ENCODE measurements at places on chromosomes 4 and X.
A peak's percentile ranks its signal among the peaks of the same experiment; 100 is the strongest.

DNA sequence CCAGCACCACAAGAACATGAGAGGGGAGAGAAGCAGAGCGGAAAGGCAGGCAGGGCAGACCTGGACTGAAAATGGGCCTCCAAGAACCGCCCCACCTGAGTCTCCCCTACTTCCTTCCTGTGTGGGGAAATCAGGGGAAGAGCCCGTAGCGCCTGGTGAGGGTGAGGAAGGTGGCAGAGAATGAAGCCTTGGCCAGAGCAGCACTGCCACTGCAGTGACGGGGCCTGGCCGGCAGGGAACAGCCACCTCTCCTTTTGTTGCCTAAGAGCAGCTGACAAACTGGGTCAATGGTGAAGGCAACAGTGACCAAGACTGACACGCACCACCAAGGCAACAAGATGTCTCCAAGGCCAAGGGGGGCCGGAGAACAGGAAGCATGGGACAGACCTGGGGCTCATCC is 58.4 kb upstream of the CBR4 start:
- DNase-seq, result no peak

GRCh38 chr4:132396636-132397035 is 752.5 kb upstream of the PCDH10 start:
- DNase-seq, result no peak

GRCh38 chrX:18428006-18428405 is 2.6 kb downstream of the CDKL5 start:
- DNase-seq, result no peak

GRCh38 chr4:186724864-186725468 is 1.3 kb upstream of the FAT1 start:
- peak; percentile 9 for DNase-seq

- DNase-seq, result no peak
These were observed 344.3 kb downstream of the BCOR start for GRCh38 chrX:39753293-39753996.

DNA sequence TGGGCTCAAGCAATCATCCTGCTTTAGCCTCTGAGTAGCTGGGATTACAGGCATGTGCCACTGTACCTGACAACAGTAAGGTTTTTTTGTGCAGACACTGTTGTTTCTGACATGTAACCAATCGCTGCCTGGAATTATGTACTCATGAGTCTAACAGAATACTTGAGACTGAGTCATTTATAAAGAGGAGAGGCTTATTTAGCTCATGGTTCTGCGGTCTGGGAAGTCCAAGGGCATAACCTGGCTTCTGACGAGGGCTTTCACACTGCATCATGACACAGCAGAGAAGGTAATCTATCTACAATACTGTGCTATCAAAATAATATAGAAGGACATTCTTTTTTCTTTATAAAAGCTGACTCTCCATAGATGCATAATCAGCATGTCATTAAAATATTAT is 115.5 kb upstream of the STOX2 start:
- no peak for DNase-seq

GRCh38 chr4:95432466-95432865 is 116.3 kb downstream of the UNC5C start:
- no peak for DNase-seq

- no peak for DNase-seq
These were observed 127.0 kb downstream of the COX18 start for GRCh38 chr4:72942565-72942964.

- no peak for DNase-seq
These were observed 131.6 kb upstream of the MED14 start for GRCh38 chrX:40866893-40867292.

- no peak for DNase-seq
These were observed 445.6 kb downstream of the FAT4 start for GRCh38 chr4:125760201-125760819.

GRCh38 chr4:164937576-164938270 is 39.7 kb downstream of the TRIM61 start:
- no peak for DNase-seq

DNA sequence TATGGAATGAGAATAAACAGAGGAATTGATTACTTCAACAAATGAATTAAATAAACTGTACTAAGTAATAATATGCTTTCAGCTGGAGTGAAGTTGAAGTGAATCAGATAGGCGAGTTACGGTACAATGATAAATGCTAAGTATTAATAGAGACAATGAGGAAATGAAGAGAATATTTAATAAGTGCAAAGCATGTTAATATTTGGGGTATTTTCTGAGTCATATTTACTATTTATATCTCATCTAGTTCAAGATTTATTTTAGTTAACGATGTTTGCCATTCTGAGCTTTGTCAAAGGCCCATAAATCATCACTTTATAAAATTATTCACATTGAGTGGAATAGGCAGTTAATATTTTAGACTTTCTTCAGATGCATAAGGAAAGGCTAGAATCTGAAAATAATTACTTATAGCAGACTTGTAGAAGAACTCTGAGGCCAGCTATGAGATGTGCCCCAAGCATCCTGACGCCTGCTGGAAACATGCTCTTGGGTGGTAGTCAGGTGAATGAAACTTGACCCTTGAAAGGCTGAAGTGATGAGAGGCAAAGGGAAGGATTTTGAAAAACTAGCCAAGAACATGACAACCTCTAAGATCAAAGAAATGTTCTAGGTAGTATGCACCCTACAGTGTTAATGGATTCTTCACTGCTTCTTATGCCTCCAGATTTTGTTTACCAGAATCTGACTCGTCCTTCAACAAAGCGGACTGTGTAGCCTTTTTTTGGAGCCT is 133.8 kb upstream of the STIM2 start:
- no peak for DNase-seq

- no peak for DNase-seq
These were observed 25.7 kb downstream of the ACSL4 start for GRCh38 chrX:109707319-109707718.

DNA sequence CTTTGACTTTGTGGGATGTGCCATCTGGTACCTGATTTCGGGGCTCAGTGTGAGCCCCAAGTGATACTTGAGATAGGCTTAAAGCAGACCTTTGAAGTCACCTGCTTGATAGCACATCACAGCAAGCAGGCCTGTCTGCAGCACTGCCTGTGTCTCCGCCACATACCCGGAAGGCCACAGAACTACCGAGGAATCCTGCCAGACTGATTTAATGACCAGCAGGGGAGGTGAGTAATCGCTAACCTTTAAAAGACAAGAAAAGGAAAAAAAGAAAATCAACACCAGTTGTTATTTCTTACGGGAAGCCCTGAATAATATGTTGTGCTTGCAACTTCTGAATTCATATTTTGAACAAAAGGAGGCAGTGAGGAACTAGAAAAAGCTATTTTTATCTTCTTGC is 6.8 kb downstream of the PTCHD1 start:
- no peak for DNase-seq

GRCh38 chr4:183097231-183098018 is 1.6 kb upstream of the WWC2 start:
- DNase-seq, result no peak

DNA sequence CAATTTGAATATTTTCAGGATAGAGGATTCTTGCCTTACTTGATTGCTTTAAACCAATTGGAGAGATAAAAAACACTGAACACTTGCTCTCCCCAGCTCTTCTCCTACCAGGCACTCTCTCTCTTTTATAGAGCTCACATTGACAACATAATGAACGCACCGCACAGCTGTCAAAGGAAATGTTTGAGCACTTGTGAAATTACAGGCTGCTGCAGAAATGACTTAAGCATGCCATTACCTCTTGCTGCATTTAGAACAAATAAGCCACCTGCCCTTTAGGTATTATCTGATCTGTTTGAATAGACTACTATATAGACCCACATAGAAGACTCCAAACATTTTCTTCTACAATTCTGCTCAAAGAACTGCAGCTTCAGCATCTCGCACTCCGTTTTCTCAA is 227.7 kb downstream of the C4orf33 start:
- DNase-seq, result no peak

- DNase-seq, result no peak
These were observed 29.6 kb upstream of the ERVMER34-1 start for GRCh38 chr4:52780617-52781354.

GRCh38 chrX:75276666-75277065 is 2.8 kb downstream of the UPRT start:
- DNase-seq, result no peak

DNA sequence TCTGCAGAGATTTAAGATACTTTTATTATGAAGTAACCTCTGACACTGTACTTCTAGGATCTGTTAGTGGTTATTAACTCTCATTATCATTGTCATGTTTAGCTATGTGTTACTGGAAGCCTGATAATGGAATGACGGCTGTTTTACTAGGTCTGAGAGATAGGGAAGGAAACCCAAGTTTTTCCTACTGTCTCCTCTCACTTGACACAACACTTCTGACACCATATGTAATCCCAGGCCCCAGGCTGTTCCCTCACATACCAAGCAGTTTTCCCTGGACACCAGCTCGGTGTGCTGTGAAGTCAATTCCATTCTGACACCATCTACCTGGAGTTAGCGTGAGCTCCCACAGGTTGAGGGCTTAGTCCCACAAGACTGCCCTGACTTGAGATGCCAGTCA is 85.6 kb downstream of the ZNF674 start:
- DNase-seq, result no peak

DNA sequence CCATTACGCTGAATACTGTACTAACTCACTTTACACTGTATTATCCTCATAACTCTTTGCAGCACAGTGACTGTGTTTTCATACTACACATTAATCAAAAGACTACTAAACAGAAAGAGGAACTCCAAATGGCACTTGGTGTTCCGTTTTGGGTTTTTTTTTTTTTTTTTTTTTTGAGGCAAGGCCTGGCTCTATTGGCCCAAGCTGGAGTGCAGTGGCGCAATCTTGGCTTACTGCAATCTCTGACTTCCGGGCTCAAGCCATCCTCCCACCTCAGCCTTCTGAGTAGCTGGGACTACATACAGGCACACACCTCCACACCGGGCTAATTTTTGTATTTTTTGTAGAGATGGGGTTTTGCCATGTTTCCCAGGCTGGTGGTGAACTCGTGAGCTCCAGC is 10.7 kb downstream of the KLHL8 start:
- DNase-seq, result no peak

DNA sequence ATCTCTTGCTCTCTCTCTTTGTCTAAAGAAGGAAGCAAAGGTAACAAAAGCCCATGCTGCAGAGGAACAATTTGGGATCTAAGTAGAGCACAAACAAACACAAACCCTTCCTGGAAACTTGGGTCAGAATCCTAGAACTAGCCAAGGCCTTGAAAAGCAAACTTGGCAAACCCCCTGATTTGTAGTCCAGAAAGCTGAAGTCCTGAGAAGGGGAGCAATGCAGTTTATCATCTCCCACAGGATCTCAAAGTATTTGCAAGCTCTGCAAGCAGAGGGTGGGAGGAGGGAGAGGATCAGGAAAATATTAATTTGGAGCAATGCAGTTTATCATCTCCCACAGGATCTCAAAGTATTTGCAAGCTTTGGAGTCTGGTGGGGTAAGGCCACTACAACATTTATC is 379.5 kb upstream of the FGF13 start:
- no peak for DNase-seq

- no peak for DNase-seq
These were observed 100.0 kb downstream of the PSAPL1 start for GRCh38 chr4:7334521-7335275.

- DNase-seq, result no peak
These were observed 2.7 kb upstream of the PYURF start for GRCh38 chr4:88526221-88526815.

DNA sequence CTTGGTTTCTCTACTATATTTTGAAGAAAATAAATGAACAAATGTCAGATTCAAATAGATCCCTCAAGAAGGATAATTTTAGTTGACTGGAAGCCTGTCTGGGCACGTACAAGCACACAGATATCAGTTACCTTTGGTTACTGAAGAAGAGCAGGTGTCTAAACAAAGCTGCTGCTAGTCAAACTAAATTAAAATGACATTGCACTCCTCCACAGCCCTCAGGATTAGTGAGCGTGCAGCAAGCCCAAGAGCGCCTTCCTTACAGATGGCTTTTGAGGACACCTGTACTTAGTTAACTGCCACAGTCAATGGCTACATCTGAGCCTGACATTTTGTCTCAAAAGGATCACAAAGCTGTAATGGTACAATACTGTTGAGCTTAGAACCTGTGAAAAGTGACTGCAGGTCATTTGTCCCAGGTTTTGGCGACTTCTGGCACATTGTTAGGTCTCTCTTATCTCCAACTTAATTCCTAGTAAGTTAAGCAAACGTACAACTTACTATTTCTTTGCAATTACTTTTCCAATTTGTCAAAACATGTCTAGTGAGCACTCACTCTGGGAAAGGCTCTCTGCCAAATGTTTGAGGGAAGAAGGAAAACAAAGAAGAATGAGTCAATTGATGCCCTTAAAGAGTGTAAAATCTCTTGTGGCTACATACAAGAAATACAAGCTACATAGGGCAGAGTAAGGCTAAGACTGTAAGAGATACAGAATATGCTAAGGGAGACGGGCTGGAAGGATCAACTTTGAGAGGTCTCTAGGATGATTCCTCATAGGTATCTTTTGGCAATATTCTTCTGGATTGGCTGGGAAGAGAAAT is 25.6 kb upstream of the DAPP1 start:
- DNase-seq, result no peak

DNA sequence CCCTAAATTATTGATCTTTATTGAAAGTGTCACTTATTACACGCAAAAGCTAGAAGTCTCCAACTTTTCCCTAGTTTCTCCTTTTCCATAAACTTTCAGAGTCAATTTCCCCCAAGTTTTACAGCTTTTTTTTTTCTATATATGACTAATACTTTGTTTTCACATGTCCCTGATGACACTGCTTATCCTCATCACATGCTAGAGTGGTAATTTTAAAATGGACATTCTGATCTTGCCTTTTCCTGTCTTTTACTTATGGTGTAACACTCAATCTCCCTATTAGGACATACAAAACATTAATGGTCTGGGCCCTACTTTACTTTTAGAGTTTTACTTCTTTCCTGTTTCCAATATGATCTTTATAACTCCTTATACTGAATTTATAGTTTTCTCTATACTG is 112.6 kb downstream of the ANK2 start:
- no peak for DNase-seq

GRCh38 chr4:133997436-133997835 is 204.2 kb downstream of the PABPC4L start:
- no peak for DNase-seq

DNA sequence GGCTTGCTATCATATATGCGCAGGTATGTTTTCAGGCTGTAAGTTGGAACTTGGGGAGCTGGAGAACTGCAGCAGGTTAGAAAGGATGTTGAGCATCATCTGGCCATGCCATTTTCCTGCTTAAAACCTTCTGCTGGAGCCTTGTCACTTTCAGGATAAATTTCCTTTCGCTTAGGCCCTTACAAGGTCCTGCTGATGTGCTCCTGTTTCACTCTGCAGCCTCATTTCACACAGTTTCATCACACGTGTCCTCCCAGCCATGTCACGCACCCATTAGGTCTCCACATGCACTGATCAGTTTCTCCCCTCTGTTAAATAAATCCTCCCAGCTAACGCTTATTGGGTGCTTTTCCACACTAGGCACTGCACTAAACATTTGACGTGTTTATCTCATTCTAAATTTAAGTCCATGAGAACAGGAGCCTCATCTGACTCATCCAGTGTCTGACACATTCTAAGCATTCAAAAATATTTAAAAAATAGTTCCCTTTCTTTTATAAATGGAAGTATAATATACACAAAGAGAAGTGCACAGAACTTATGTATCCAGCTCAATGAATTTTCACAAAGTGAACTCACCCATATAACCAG is 14.5 kb downstream of the SOD3 start:
- DNase-seq, result no peak
